ENCODE measurements at places on chromosomes 2 and 18. TPM values are rescaled to one million over a fixed set of nuclear protein-coding genes. Genes with fewer than 3 reads are reported as not detected.

Gene DYSF
- 566 TPM for total RNA-seq

Gene SPATA3
- total RNA-seq: not detected

- DNase-seq: no peak
Observed at GRCh38 chr18:25313268-25313667, 38.7 kb downstream of the ZNF521 start.

GRCh38 chr18:48901145-48902022 lies 49.4 kb downstream of the SMAD7 start:
- no peak for DNase-seq

DNA sequence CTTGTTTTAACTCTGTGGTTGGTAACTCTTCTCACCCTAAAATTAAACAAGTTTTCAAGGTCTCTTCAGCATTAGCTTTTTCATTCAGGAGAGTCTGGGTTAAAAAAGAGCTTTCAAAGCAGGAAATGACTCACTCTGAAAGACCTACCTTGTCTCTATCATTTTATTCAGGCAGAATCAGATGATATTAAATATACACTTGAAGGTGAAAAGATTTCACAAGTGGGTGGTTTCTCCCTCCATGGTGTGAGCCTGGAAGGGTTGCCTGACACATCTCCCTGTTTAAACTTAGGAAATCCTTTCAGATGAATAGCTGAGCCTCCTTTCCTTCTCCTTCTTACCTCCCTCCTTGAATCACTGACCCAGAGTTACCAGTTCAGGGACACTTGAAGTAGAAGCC lies 1402.0 kb upstream of the PIK3C3 start:
- no peak for DNase-seq

DNA sequence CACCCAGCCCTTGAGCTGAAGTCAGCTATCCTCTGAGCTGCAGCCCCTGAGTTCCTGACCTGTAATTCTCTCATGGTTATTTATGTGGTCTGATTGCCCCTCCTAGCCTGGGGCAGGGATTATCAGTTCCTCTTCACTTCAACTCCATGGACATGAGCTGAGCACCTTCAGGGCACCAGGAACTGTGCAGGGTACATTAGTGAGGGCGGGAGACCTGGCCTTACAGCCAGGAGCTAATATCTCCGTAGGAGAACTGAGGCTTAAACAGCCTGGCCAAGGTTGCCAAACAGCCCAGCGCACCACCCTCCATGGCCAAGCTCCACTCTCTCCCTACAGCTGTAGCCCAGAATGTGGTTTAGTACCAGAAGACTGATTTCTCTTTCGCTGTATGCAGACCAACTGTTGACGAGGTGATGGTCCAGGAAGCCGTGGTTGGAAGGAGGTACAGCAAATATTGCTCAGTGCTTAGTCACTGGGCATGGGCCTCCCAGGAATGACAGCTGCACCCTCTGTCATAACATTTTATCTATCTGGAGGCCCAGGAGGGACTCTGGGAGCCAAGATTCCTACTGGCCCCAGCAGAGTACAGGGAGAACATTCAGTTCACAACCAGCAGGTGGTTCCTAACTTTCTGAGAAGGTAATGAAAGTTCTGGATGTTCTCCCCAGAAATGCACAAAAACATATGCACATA lies 228.7 kb upstream of the SIX2 start:
- no peak for DNase-seq
